ENCODE measurements at places on chromosomes 4 and X.
A peak's percentile ranks its signal among the peaks of the same experiment; 100 is the strongest.

DNA sequence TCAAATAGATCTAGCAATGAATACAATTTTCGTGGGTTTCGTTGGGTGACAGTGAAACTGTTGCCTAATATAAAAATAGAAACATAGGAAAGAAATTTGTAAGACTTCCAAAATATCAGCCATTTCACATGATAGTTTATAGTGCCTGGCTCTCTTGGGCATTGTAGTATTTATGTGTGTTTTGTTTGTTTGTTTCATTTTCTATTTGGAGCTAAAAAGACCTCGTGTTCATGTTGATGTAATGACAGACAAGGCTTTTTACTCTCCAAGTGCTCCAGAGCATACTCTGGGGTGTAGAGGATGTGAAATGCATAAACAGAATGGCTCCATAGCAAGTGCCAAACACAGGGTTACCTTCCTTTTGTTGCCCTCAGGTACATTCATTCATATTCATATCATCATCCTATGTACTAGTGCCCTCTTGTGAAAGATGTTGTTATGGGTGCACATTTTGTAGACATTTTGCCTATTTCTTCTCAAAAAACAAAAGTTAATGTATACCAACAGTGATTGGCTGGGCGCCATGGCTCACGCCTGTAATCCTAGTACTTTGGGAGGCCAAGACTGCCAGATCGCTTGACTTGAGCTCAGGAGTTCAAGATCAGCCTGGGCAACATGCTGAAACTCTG lies 100.7 kb upstream of the AMOT start:
- DNase-seq = no peak
- H3K4me1 ChIP-seq = no peaks in the 10 kb centered on the region
- H3K27me3 ChIP-seq = no peaks in the 10 kb centered on the region
- no peak overlapping the region for H3K4me3 ChIP-seq
- H3K36me3 ChIP-seq = no peaks in the 10 kb centered on the region
- no peak overlapping the region for H3K27ac ChIP-seq

GRCh38 chrX:30313322-30313721 lies 4.1 kb upstream of the NR0B1 start:
- no peak for DNase-seq
- no peaks in the 10 kb centered on the region for H3K4me1 ChIP-seq
- no peak overlapping the region for H3K27ac ChIP-seq
- H3K4me3 ChIP-seq = no peak overlapping the region
- no peaks in the 10 kb centered on the region for H3K36me3 ChIP-seq

GRCh38 chr4:95141361-95141760 lies 383.6 kb downstream of the BMPR1B start:
- no peak overlapping the region for H3K27ac ChIP-seq
- no peaks in the 10 kb centered on the region for H3K27me3 ChIP-seq
- DNase-seq = no peak
- no peaks in the 10 kb centered on the region for H3K4me1 ChIP-seq

DNA sequence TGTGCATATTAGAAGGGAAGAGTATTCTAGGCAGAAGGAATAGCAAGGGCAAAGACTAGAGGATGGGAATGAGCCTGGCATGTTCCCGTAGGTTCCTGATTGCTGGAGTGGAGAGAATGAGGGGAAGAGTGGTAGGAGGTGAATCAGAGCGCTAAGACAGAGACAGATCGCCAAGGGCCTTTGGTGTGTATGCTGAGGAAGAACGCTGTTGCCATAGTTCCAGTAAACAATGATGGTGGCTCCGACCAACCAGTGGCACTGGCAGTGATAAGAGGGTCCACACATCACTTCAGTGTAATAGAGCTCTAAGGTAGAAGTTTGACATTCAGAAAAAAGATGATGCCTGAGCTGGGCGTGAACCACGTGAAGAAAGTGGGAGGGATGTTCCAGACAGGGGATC lies 966 bp downstream of the TBC1D25 start:
- H3K36me3 ChIP-seq = peaks cover 5% of the 10 kb centered on the region
- peaks cover 14% of the 10 kb centered on the region for H3K4me1 ChIP-seq
- DNase-seq = no peak

GRCh38 chr4:23750125-23750524 lies 139.7 kb downstream of the PPARGC1A start:
- no peaks in the 10 kb centered on the region for H3K4me1 ChIP-seq

DNA sequence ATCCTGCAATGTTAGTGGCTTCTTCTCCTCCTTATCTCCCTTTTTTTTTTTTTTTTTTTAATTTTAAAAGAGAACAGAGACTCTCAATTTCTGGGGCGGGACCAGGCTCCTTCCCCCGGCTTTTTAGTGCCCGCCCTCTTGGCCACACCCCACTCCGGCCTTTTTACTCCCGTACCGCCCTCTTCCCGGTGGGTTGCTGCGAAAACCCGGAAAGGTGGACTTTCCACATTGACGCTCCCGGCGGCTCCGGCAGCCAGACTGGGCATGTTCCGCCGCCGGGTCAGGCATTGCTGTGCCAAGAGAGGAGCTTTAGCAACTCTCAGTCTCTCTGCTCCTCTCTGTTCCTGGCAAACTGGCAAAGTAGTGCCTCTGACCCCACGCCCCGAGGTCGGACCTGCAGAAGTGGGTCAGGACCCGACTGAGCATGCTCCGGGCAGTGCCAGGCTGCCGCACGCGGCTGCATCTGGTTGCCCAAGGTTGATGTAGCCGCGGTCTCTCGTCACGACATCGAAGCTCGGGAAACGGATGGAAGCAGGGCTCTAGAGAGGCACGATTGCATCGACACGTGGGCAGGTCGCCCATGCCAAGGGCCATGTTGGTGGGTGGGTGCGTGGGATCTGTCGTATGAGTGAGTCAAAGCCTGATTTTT lies 1.1 kb upstream of the MFAP3L start:
- H3K27ac ChIP-seq = peak overlapping the region; percentile 61
- peak overlapping the region; percentile 90 for H3K4me3 ChIP-seq
- peaks cover 4% of the 10 kb centered on the region for H3K4me1 ChIP-seq

GRCh38 chr4:20639346-20639745 lies 60.9 kb upstream of the PACRGL start:
- no peak overlapping the region for H3K27ac ChIP-seq
- no peaks in the 10 kb centered on the region for H3K4me1 ChIP-seq
- H3K36me3 ChIP-seq = no peaks in the 10 kb centered on the region

- no peak overlapping the region for H3K4me3 ChIP-seq
- H3K27me3 ChIP-seq = no peaks in the 10 kb centered on the region
- no peaks in the 10 kb centered on the region for H3K4me1 ChIP-seq
- no peak for DNase-seq
- H3K27ac ChIP-seq = no peak overlapping the region
- H3K36me3 ChIP-seq = no peaks in the 10 kb centered on the region
Measured at GRCh38 chr4:48178931-48179330, 44.9 kb upstream of the TXK start.

GRCh38 chr4:141705747-141706377 lies 69.5 kb downstream of the IL15 start:
- no peak overlapping the region for H3K27ac ChIP-seq
- no peaks in the 10 kb centered on the region for H3K4me1 ChIP-seq
- no peaks in the 10 kb centered on the region for H3K27me3 ChIP-seq
- H3K36me3 ChIP-seq = no peaks in the 10 kb centered on the region

GRCh38 chr4:156073976-156074375 lies 120.3 kb upstream of the CTSO start:
- H3K27me3 ChIP-seq = no peaks in the 10 kb centered on the region
- no peak overlapping the region for H3K4me3 ChIP-seq
- no peaks in the 10 kb centered on the region for H3K4me1 ChIP-seq
- no peak overlapping the region for H3K27ac ChIP-seq
- no peak for DNase-seq

- H3K36me3 ChIP-seq = no peaks in the 10 kb centered on the region
- H3K27ac ChIP-seq = no peak overlapping the region
- H3K27me3 ChIP-seq = peaks cover 16% of the 10 kb centered on the region
- H3K4me1 ChIP-seq = peaks cover 20% of the 10 kb centered on the region
Measured at GRCh38 chr4:791898-792625, 33.9 kb downstream of the CPLX1 start.

DNA sequence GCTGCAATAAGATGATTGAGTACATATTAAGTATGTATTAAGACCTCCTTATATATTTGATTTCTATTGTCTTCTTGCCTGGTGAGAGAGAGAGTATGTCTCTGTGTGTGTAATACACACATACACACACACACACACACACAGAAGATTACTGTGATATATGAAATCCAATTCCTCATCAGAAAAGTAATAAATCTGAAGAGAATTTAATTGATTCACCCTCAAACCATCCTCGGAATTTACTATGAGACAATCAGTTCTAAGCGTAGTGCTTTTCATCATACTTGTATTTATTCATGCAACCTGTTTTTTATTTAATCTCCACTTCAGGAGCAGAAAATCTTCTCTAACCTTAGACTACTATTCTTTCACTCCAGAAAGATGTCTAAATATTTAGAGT lies 62.3 kb upstream of the TLL1 start:
- H3K36me3 ChIP-seq = no peaks in the 10 kb centered on the region
- H3K27ac ChIP-seq = no peak overlapping the region
- DNase-seq = no peak
- no peaks in the 10 kb centered on the region for H3K27me3 ChIP-seq

DNA sequence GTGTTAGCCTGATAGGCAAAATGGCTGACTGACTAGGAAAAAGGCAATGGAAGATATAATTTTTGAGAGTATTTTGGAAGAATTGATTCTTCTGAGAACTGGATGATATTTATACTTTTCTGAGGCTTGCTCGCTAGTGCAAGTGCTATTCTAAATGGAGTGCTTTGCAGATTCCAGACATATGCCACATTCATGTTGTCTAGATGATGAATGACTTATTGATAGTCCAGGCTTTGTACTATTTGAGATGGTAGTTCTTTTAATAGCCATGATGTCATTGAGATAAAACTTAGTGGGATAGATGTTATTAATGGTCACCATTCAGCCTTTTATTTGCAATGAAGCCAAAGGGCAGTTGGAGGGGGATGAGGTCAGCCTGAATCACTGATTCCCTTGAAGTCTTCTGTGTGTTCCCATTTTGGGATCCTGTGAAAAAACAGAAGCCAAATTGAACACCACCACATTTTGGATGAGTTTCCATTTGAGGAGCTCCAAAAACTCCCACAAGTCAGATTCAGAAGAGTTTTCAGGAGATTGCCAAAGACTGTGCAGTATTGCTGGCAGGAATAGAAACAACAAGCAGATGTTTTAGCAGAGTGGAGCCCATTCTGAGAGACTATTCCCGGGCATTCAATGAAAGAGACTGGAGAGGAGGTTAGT lies 184.1 kb downstream of the IL1RAPL2 start:
- H3K4me1 ChIP-seq = no peaks in the 10 kb centered on the region
- H3K4me3 ChIP-seq = no peak overlapping the region
- DNase-seq = no peak
- no peaks in the 10 kb centered on the region for H3K27me3 ChIP-seq
- no peaks in the 10 kb centered on the region for H3K36me3 ChIP-seq
- no peak overlapping the region for H3K27ac ChIP-seq

- DNase-seq = peak; percentile 24
- no peaks in the 10 kb centered on the region for H3K36me3 ChIP-seq
- no peaks in the 10 kb centered on the region for H3K4me1 ChIP-seq
- no peak overlapping the region for H3K4me3 ChIP-seq
Measured at GRCh38 chrX:3811331-3812311, 98.2 kb upstream of the PRKX start.

- H3K4me1 ChIP-seq = peaks cover 89% of the 10 kb centered on the region
- H3K27me3 ChIP-seq = no peaks in the 10 kb centered on the region
- peak overlapping the region; percentile 10 for H3K27ac ChIP-seq
Measured at GRCh38 chr4:48127682-48128404, 6.2 kb downstream of the TXK start.

- H3K27ac ChIP-seq = no peak overlapping the region
- no peak for DNase-seq
- H3K36me3 ChIP-seq = no peaks in the 10 kb centered on the region
Measured at GRCh38 chrX:144683247-144683646, 564.1 kb upstream of the SPANXN1 start.

DNA sequence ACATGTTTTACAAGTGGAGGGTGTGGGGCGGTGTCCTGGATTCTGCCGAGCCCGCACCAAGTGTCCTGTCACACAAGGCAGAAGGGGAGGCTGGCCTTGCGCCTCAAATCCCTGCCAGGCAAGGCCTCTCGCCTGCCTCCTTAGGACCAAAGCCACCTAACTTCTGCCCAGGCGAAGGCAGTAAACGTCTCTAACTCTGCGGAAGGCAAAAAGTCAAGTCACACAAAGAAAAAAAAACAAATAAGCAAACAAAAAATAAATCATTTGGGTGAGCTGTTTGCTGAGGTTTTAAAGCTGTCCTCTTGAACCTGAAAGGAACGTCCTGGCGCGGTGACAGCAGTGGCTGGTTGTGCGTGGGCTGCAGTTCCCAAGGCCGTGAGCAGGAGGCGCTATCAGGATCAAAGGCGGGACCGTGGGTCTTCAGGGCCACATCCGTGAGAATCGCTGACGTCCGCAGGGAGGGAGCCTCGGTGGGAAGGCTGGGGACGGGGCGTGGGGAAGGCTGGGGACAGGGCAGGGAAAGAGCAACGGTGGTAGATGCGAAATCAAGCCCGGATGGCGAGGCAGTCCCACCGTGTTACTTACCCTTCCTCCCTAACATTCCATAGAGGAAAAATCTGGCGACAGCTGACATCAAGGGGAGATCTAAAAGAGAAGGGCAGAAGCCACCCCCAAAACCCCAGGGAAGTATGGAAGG lies 99.1 kb downstream of the TRAPPC11 start:
- no peak overlapping the region for H3K4me3 ChIP-seq
- H3K36me3 ChIP-seq = no peaks in the 10 kb centered on the region
- no peak for DNase-seq

GRCh38 chr4:113613503-113613902 lies 148.0 kb downstream of the CAMK2D start:
- H3K36me3 ChIP-seq = no peaks in the 10 kb centered on the region
- no peaks in the 10 kb centered on the region for H3K27me3 ChIP-seq
- H3K27ac ChIP-seq = no peak overlapping the region
- peaks cover 8% of the 10 kb centered on the region for H3K4me1 ChIP-seq
- DNase-seq = no peak
- no peak overlapping the region for H3K4me3 ChIP-seq

DNA sequence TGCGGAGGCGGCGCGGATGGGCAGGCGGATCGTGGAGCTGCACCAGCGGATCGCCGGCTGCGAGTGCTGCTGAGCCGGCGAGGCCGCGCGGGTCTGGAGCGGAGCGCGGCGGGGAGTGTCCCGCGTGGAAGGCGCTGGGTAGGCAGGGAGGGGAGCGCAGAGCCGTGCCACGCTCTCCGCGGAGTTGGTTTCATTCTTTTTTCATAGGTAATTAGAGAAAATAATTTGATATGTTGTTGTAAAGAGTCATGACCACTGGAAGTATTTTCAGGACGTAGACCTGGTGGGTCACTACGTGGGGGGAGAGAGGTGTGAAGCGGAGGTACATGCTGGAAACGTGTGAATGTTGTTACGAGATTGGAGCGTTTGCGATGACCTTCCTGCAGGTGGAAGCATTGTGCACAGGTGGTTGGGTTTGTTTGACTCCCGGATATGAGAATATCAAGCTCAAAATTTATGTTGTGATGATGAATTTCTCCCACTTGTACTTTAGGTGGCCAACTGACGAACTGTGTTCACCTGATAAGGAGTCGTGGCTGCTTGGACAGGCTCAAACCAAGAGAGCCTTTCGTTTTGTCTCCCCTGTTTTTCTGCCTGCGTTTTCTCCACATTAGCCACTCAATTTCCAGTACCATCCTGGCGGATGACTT lies 19.1 kb upstream of the S100P start:
- no peaks in the 10 kb centered on the region for H3K27me3 ChIP-seq
- peak; percentile 70 for DNase-seq
- H3K4me1 ChIP-seq = peaks cover 30% of the 10 kb centered on the region
